ENCODE measurements at places on chromosomes 2 and 18.

DNA sequence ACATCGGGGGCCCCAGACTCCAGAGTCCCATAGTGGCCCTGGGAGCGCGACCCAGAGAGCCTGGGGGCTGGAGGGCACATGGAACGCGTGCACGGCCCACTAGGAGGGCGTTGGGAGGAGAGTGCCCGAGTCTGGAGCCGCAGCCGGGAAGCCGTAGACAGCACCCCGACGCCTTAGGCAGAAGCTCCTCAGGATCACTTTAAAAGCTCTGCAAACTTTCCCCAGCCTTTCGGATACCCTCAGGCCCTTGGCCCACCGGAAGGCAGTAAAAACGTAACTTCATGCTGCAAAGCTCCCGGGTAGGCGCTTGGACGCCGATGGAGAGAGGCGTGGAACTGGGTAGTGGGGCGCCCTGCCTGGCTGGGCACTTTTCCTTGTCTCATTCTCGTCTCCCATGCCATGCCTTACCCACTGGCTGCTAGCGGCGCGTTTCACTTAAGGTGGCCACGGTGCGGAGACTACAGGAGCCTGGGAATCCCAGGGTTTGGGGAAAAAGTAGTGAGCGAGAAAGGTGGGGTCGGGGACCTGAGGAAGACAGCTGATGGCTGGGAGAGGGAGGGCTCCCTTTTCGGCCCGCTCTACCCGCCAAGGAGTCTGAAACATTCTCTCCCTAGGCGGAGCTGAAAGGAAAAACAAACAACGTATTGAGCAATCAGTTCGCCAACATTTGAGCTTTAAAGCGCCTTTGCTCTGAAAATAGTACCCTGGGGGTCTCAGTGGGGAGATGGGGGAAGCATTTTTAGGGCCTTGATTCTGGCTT, 141.8 kb downstream of the MEIS1 start:
- DNase-seq = no peak

GRCh38 chr2:128315829-128316776, 2.6 kb downstream of the HS6ST1 start:
- no peak for DNase-seq

- DNase-seq = peak; percentile 53
Observed at GRCh38 chr2:56185582-56186046, 1.8 kb downstream of the CCDC85A start.

DNA sequence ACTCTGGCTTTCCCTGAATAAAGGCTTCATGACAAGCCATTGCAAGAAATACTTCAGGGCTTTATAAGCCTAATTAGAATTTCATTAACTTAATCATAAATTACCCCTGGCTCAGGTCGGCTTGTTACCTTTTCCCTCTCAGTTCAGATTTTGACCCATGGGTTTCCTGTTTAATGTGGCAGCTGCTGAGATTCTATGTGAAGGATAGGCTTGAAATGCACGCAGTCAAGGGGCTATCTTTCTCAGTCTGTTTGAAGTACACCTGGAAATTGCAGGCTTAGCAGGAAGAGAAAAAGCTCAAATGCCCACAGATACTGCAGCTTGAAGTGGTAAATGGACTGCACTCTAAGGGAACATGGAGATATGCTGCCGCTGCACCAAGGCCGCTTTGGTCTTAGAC, 49.4 kb downstream of the CAVIN2 start:
- DNase-seq = no peak

DNA sequence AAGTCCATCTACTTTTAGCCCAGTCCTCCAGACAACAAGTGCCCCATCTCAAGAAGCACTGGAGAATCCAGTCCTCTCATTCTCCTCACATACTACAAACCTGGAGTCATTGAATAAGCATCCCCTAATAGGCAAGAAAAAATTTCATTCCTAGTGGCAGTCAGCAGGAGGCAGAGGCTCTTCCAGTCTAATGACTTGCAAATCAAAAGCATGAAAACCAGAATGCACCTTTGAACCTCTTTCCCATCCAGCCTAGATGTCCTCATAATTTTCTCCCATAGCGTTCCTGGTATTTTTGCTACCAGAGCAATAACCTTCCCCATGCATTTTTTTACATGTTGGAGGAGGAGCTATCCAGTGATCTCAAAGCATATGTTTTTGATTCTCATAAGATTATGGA, 252.6 kb downstream of the TTC32 start:
- DNase-seq = no peak

DNA sequence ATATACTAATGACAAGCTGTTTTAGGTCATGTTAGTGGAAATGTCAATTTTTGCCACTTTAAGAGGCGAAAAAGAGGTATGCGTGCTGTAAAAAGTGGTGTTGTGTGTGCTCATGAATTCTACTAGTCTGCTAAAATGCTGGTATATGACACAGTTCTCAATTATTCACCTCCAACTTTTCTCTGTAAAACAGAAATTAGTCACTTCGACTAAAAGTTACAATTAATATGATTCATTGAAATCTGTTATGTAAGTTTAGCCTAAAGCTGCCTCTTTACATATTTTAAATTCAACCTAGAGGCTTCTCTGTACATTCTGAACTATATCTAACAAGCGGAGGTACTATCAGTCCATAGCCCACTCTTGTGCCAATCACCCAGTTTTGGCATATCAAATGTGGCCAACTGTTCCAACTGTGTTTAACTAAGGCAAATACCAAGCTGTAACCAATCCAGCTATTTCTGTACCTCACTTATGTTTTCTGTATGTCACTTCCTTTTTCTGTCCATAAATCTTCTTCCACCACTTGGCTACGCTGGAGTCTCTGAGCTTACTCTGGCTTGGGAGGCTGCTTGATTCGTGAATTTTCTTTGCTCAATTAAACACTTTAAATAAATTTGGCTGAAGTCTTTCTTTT, 20.8 kb downstream of the BAZ2B start:
- no peak for DNase-seq

GRCh38 chr18:56541793-56542192, 96.6 kb downstream of the TXNL1 start:
- no peak for DNase-seq

GRCh38 chr2:54581326-54582039, 125.4 kb downstream of the SPTBN1 start:
- no peak for DNase-seq

- DNase-seq = no peak
Observed at GRCh38 chr2:194380011-194380410, 1277.0 kb upstream of the SLC39A10 start.

DNA sequence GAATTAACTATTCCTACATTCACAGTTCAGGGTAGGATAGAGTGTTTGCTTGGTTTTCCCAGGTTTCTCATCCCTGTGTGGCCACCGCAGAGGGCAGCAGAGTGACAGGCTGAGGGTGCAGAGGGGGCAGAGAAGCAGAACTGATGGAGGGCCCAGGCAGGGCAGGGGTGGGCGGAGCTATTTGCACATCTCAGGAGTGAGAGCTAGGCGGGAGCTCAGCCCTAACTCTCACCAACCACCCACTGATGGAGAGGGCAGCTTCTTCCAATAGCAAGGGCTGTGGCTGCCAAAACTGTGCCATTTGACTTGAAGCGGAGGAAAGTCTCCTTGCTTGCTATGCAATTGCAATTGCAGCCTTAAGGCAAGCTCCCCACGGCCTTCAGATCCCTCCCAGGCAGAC, 12.0 kb upstream of the DARS1 start:
- DNase-seq = no peak

Data from SW480 (cell line).